ENCODE measurements at places on chromosomes 11 and 22. TPM values are rescaled to one million over a fixed set of nuclear protein-coding genes. Genes with fewer than 3 reads are reported as not detected.

DNA sequence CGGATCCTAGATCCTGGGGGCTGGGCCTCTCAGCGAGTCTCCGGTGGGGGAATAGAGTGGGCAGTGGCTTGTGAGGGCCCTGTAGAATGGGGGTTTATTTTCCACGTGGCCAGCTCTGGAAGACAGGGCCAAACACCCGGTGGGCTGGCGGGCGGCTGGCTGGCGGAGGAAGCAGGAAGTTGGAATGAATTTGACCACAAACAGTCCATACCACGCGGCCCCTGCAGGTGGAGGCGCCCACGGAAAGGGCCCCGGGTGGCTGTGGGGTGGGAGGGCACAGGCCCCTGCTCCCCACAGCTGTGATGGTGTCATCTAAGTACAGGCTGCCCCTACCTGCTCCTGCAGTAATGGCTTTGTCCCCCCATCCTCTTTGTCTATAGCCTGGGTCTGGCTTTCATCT lies 15.1 kb downstream of the MCAT start:
- DNase-seq, result no peak

- DNase-seq, result no peak
Measured at GRCh38 chr11:115347106-115347505, 157.1 kb downstream of the CADM1 start.

DNA sequence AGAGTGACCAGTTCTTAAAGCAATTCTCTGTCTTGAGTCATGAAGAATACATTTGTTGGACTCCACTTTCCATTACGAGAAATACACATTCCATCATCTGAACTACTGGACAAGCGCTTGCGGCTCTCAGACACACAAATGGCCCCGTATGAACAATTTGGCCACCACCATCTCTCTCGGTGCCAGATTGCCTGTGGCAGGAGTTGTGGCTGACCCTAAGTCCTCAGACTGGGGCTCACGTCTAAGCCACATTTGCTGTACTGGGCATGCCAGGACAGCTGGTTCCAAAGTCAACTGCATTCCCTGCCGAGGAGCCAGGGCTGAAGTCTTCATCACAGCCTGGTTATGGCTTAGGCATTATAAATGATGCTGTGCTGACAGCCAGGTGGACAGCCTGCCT lies 227.5 kb downstream of the MIAT start:
- DNase-seq, result no peak

GRCh38 chr11:68334923-68335322 lies 22.5 kb downstream of the LRP5 start:
- DNase-seq, result no peak

GRCh38 chr11:89176938-89177337 lies 737 bp upstream of the TYR start:
- DNase-seq, result no peak

GRCh38 chr22:19878461-19879245 lies 24.0 kb upstream of the GNB1L start:
- no peak for DNase-seq

DNA sequence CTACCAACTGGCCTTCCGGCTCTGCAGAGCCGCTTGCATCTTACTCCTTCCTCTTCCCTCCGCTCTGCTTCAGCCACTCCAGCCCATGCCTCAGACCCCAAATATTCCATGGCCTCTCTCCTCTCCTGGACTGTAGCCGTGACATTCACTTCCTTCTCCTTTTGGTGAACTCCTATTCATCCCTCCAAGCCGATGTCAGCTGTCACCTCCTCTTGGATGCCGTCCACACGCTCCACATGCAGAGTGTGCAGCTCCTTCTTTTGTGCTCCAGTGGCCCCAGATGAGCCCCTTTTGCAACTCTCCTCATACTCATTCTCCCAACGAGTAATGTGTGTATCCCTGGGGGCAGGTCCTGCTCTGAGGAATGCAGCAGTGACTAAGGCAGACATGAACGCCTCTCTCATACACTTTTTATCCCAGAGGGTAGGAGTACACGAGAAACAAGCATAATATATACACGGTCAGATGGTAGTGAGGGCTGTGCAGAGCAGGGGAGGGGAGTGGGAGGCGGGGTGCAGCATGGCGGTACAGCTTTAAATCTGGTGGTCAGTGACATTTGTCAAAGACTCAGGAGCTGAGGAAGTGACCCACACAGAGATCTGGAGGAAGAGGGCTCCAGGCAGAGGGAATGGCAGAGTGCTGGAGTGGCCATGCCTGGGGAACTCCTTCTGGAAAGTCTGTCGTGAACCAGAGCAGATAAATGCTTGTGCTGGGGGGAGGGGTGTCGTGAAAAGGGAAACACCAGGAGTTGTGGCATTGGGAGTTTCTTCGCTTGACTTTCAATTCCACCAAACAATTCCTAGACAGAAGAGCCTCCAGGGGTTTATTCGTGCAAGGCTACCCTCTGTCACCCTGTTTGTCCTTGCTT lies 83.8 kb upstream of the ATXN10 start:
- peak; percentile 40 for DNase-seq

- DNase-seq, result no peak
Measured at GRCh38 chr11:88508759-88509581, 171.4 kb upstream of the CTSC start.

- DNase-seq, result no peak
Measured at GRCh38 chr22:43320943-43321900, 21.9 kb downstream of the SCUBE1 start.

DNA sequence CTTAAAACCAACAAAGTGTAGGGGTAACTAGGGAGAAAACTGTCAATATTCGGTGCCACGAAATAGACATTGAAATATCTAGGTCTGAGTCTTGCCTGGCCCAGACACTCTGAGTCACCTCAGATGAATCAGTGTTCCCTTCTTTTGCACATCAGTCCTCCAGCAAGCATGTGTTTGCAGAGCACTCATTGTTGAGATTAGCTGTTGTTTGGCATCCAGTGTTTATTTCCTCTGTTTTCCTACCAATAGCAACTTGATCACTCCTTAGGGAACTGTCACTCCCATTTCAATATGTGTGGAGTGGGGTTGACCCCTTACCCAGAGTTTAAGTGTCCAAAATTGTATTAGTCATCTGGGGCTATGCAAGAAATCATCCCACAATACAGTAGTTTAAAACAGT lies 4.7 kb upstream of the ASCC2 start:
- DNase-seq, result peak; percentile 88

DNA sequence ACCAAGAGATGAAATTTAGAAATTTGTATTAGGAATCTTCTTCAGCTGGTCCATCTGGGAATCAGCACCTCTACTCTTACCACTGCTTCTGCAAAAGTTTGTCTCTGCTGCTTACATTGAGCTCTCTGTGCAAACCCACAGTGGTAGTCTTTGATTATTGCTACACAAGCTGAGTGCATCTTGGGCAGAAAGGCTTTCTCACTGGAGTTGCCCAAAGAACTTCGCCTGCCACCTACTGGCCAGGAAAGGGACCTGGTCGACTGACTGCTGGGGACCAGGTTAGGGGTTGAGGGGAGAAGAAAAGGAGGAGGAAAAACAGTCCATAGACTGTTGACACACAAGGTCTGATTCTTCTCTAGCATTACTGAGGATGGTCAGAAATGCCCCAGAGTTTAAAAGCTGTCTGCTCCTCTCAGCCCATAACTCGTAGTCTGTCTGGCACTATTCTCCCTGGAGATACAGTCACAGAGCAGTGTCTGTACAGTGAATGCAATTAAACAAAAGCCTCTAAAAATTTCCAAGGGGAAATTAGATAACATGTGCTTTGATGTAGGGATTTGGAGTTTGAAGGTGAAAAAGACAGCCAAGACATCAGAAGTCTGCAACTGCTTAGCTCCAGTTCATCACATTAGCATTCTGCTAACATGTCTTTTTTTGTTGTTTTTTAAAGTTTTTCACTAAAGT lies 215.0 kb upstream of the CTSC start:
- peak; percentile 68 for DNase-seq

GRCh38 chr11:35485656-35486322 lies 39.6 kb downstream of the PAMR1 start:
- peak; percentile 65 for DNase-seq

- no peak for DNase-seq
Measured at GRCh38 chr11:10017050-10017449, 277.0 kb downstream of the SBF2 start.

DNA sequence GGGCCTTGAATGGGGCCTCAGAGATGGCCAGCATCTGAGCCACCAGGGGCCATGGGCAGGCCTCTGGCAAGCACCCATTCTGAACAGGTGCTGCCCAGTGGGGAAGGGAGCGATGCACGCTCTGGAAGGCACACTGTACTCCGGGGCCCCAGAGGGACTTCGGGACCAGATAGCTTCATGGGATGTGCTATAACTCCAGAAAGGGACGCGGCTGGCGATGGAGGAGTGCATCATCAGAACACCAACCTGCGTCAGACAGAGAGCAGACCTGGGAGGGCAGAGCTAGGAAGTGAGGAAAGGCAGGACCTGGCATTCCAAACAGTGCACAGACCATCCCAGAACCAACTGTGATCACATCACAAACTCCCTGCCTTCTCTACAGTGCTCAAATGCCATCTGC lies 16.8 kb downstream of the DGCR2 start:
- DNase-seq, result no peak

GRCh38 chr22:47618180-47619010 lies 855.9 kb downstream of the TBC1D22A start:
- DNase-seq, result no peak

GRCh38 chr11:64677441-64678023 lies 45.5 kb downstream of the NRXN2 start:
- DNase-seq, result no peak

DNA sequence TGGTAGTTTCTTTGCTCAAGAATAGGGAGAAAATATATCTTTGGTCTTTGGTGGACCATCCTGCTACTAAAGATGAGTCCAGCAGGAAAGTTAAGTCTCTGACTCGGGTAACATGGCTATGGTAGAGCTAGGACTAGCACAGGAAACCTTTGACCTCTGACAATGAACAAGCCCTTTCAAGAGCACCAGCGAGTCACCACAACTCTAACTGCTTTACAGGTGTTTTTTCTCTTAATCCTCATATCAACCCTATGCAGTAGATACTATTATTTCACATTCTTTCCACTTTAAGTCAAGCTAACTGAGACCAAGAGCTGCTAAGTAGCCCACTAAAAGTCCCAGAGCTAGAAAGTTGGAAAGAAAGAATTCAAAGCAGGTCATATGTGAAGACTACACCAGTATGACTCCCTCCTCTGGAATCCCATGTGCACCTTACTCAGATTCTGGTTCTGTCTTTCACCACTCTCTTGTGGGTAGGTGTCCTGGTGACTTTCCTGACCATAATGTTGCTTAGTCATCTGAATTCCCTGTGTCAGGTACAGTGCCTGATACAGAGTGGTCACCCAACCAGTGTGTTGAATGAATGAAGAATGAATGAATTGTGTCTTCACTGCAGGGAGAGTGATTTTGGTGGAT lies 53.8 kb upstream of the ME3 start:
- DNase-seq, result peak; percentile 59

DNA sequence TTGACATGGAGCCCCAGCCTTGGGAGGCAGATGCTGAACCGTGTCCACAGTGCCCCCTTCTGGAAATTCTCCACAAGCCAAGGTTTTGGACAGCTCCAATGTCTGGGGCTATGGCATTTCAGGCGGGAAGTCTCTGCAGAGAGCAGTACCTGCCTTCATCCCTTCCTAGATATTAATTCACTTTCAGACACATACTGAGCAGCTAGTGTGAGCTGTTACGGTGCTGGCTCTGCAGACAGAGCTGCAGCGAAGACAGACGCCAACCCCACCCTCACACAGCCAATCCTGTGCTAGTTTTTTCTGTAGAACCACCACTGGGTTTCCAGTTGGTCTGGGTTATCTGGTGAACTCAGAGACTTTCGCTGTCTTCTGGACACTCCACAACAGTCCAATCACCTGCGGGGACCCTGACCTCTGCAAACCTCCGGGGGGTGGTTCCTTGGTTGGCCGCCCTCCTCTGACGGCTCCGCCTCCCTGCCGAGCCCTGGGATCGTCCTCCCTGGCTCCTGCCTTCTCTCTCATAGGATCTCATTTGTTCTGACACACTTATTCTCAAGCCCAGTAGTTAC lies 9.1 kb downstream of the LMF2 start:
- peak; percentile 72 for DNase-seq

DNA sequence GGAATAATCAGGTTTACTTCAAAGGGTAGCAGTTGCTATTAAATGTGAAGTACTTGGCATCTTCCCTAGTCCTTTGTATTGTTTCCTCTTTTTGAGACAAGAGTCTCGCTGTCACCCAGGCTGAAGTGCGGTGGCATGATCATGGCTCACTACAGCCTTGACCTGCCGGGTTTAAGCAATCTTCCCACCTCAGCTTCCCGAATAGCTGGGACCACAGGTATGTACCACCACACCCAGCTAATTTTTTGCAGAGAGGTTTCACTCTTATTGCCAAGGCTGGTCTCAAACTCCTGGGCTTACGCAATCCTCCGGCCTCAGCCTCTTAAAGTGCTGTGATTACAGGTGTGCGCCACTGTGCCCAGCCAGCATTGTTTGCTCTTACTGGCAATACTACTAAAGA lies 36.2 kb upstream of the RAPSN start:
- no peak for DNase-seq

- no peak for DNase-seq
Measured at GRCh38 chr11:36510594-36510942, 496 bp upstream of the TRAF6 start.

DNA sequence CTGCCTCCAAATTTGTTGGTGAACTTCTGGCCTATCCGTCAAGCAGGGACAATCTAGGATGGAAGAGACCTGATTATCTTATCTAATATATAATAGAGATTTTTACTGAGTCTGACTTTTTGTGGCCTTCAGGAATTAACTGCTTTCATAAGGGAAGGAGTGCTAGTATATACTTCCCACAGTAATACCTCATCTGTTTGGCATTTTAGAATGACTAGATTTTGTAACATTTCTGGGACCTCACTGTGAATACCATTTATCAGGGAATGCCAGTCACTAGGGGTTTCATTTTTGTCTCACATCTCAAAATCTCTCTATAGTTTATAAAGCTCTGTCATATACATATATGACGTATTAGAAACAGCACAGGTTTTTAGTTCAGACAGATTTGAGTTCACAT lies 114.3 kb downstream of the INSC start:
- DNase-seq, result no peak

KRTAP5-8 gene
- not detected for polyA plus RNA-seq

HPX gene
- polyA plus RNA-seq, result 0.35 TPM

LGALS12 gene
- polyA plus RNA-seq, result not detected

TTC36 gene
- polyA plus RNA-seq, result not detected

APOL5 gene
- polyA plus RNA-seq, result not detected

ALG9 gene
- polyA plus RNA-seq, result 15.0 TPM

AIFM3 gene
- polyA plus RNA-seq, result 2.3 TPM

CFAP68 gene
- polyA plus RNA-seq, result 36.5 TPM

PHF21B gene
- polyA plus RNA-seq, result 0.50 TPM

MYBPC3 gene
- polyA plus RNA-seq, result 0.05 TPM

OPCML gene
- polyA plus RNA-seq, result not detected

CCDC81 gene
- 0.18 TPM for polyA plus RNA-seq

LIF gene
- polyA plus RNA-seq, result 44.3 TPM

GRK3 gene
- polyA plus RNA-seq, result 3.5 TPM

INS gene
- not detected for polyA plus RNA-seq

PIWIL4 gene
- polyA plus RNA-seq, result 0.29 TPM
